T-cell (primary cell): ENCODE measurements at places on chromosomes 1 and 21. TPM values are rescaled to one million over a fixed set of nuclear protein-coding genes. Genes with fewer than 3 reads are reported as not detected.

DNA sequence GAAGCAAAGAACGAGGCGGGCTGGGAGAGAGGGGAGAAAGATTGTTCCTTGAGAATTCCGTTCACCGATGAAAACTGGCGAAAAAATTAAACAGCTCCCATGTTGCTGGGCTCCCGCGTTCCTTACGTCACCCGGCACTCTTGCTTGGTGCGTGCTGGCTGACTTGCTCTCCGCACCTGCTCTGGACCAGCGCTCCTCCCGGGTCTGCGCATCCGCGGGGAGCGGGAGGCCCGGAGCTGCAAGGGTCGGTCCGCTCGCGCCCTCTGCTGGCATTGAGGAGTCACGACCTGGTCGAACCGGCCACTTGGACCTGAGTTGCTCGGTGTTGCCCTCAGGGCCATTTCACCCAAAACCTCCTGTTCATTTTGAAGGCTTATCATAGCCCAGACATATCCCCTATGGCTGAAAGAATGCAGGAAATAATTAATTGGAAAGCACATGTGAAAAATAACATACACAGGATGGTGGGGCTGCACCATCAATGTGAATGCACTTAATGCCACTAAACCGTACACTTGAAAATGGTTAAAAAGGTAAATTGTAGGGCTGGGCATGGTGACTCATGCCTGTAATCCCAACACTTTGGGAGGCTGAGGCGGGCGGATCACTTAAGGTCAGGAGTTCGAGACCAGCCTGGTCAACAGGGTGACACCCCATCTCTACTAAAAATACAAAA is 98.9 kb upstream of the BACE2 start:
- no peak overlapping the region for H3K27ac ChIP-seq
- no peaks in the 10 kb centered on the region for H3K36me3 ChIP-seq
- peak; percentile 48 for DNase-seq
- no peaks in the 10 kb centered on the region for H3K4me1 ChIP-seq
- H3K4me3 ChIP-seq: no peak overlapping the region

- no peak overlapping the region for H3K27ac ChIP-seq
- no peak overlapping the region for H3K4me3 ChIP-seq
- H3K4me1 ChIP-seq: no peaks in the 10 kb centered on the region
- peaks cover 36% of the 10 kb centered on the region for H3K27me3 ChIP-seq
- H3K36me3 ChIP-seq: no peaks in the 10 kb centered on the region
Observed at GRCh38 chr21:41675574-41675973, 91.3 kb downstream of the RIPK4 start.

DNA sequence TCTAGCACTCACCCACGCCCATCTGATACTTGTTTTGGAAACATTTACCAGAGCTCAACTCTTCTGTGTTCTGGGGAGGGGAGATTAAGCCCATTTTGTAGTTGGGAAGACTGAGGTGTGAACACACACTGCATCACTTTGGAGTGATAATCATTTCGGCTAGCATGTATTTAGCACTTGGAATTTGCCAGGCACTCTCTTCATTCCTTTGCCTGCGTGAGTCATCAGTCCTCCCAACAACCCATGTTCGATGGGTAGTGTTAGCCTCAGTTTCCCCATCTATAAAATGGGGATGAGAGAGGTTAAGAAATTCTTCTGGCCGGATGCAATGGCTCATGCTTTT is 182.8 kb upstream of the TMEM51 start:
- H3K36me3 ChIP-seq: no peaks in the 10 kb centered on the region
- H3K27ac ChIP-seq: no peak overlapping the region
- no peak overlapping the region for H3K4me3 ChIP-seq
- DNase-seq: no peak
- H3K27me3 ChIP-seq: no peaks in the 10 kb centered on the region
- peaks cover 17% of the 10 kb centered on the region for H3K4me1 ChIP-seq

- peaks cover 19% of the 10 kb centered on the region for H3K27me3 ChIP-seq
- H3K4me1 ChIP-seq: peaks cover 81% of the 10 kb centered on the region
- H3K4me3 ChIP-seq: no peak overlapping the region
- H3K27ac ChIP-seq: no peak overlapping the region
- DNase-seq: no peak
- H3K36me3 ChIP-seq: no peaks in the 10 kb centered on the region
Observed at GRCh38 chr1:2316451-2316961, 74.8 kb downstream of the MORN1 start.

DNA sequence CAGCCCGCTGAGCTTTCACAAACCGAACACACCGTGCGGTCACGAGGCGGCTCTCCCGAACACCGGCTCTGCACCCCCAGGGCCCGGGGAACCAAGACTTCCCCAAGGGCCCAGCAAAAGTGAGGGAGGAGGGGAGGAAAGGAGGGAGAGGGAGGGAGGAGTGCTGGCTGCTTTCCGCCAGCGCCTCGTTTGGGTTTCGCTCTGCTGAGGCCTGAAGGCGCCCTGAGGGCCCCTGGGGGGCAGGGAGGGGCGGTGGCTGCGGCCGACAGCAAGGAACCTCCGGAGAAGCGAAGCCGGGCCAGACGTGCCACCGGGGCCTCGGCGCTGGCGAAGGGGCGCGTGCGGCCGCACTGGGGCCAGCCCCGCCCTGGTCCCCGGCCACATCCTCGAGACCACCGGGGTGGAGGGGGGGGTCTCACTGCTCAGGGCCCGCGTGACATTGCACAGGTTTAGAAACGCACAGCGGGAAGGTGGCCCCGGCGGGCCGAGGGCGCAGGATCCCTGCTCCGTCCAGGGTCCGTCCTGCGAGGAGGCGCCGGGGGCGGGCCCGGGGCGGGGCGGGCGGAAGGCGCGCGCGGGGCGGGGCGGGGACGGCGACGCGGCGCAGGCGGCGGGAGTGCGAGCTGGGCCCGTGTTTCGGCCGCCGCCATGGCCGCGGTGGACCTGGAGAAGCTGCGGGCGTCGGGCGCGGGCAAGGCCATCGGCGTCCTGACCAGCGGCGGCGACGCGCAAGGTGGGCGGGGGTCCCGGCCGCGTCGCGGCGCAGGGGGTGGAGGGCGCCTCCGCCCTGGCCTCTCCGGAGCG is at the start of gene PFKL:
TSS of gene PFKL (plus strand) at position 596 of the 804 bp plus-strand sequence. CDS start at position 649, 53 bp downstream.
- H3K36me3 ChIP-seq: no peaks in the 10 kb centered on the region
- no peaks in the 10 kb centered on the region for H3K27me3 ChIP-seq

GRCh38 chr21:43609501-43610340 is 49.6 kb downstream of the HSF2BP start:
- H3K27ac ChIP-seq: no peak overlapping the region
- no peak for DNase-seq
- no peaks in the 10 kb centered on the region for H3K4me1 ChIP-seq
- no peaks in the 10 kb centered on the region for H3K36me3 ChIP-seq
- H3K4me3 ChIP-seq: no peak overlapping the region

Gene TEDDM1
- not detected for total RNA-seq

Gene SYPL2
- total RNA-seq: 0.09 TPM

Gene ICOSLG
- 16.7 TPM for total RNA-seq

Gene A3GALT2
- not detected for total RNA-seq

Gene S100A9
- 1.6 TPM for total RNA-seq

Gene C2CD4D
- 0.85 TPM for total RNA-seq
